NCI-H1048 (cell line): ENCODE measurements at places on chromosomes 5 and 9.
A peak's percentile ranks its signal among the peaks of the same experiment; 100 is the strongest.

DNA sequence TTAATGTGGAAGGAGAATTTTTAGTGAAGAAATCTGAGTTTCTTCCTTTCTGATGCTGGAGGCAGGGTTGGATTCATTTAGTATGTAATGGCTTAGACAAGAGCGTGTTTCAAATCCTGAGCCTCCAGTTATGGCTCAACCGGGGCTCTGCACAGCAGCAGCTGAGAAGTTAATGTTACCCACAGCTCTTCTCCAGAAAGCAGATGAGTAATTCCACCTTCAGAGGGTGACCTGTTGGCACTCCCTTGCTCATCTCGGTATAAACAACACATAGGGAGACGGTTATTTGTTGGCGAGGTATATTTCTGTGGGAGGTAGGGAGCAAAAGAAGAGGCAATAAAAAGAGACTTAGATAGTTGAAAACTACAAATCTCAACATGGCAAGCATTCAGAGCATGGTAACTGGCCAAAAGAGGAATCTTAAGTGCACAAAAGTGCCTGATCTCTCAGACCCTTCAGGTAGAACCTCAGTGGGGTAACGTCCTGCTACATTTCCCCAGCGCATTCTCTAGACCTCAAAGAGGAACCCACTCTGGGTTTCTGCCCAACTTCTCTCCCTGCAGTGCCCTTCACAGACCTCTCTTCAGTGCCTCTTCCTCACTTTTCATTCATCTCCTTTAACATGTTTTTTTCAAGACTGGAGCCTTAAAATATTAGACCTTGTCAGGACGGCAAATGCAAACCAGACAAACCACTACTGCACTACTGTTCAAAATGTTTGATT lies 417.5 kb upstream of the ADAMTSL1 start:
- no peak for DNase-seq

DNA sequence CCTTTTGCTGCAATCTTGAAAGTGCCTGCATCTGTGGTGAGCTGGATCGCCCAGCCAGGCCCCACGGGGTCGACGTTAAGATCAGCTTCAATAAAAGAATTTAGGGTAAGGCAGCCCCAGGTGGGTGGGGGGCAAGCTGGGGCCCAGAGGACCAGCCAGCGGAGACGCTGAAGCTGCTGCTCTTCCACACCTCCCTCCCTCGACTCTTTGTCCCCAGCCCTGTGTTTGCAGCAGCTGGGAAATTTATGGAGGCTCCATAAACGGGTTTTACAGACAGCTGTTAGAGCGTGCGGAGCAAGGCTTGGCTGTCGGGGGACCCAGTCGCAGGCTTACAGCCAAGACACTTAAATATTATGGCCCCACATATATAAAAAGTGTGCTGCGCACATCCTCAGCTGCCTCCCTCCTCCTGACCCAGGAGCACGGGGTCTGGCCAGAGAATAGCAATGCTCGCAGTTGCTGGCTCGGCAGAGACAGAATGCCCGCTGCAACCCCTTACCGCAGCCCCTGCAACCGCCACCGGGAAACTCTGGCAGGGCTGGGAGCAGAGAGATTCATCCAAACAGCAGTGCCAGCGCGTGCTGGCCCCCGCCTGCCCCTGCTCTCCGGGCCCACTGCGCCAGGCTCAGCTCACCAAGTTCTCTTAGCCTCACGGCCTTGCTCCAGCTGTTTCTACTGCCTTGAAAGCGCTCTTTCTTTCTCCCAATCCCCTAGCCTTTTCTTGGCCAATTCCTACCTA lies 28.4 kb upstream of the MVB12B start:
- DNase-seq, result no peak

DNA sequence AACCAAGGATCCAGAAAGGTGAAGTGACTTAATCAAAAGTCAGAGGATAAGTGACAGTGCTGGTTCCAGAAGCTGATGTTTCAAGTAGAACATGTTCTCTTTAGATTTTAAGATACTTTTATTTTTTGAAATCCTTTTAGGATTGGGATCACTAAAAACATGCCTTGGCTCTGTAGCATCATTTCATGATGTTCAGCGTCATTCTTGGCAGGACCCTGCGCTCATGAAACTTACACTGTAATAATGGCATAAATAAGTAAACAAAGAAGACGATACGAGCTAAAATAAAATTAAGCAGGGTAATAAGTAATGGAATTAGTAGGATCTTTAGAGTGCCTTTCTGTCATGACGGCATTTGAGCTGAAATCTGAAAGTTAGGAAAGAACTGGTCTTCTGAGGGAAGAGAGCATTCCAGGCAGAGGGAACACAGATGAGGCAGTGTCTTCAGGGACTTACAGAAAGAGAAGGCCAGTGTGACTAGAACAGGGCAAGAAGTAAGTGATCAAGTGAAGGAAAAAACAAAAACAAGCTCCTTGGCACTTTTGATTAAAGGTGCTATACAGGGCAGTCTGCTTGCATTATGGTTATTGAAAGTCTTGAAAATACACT lies 19.9 kb downstream of the CTNNA1 start:
- DNase-seq, result no peak

GRCh38 chr5:35195472-35195852 lies 34.8 kb downstream of the PRLR start:
- DNase-seq, result no peak

GRCh38 chr5:9869616-9870288 lies 239.6 kb upstream of the TAS2R1 start:
- DNase-seq, result no peak

- no peak for DNase-seq
Measured at GRCh38 chr9:73527521-73527920, 375.9 kb downstream of the ANXA1 start.

GRCh38 chr5:147216552-147217154 lies 18.2 kb upstream of the STK32A start:
- no peak for DNase-seq

- DNase-seq, result no peak
Measured at GRCh38 chr5:37889612-37890317, 49.9 kb upstream of the GDNF start.

- DNase-seq, result no peak
Measured at GRCh38 chr5:150448952-150449516, 505 bp downstream of the RPS14 start.

DNA sequence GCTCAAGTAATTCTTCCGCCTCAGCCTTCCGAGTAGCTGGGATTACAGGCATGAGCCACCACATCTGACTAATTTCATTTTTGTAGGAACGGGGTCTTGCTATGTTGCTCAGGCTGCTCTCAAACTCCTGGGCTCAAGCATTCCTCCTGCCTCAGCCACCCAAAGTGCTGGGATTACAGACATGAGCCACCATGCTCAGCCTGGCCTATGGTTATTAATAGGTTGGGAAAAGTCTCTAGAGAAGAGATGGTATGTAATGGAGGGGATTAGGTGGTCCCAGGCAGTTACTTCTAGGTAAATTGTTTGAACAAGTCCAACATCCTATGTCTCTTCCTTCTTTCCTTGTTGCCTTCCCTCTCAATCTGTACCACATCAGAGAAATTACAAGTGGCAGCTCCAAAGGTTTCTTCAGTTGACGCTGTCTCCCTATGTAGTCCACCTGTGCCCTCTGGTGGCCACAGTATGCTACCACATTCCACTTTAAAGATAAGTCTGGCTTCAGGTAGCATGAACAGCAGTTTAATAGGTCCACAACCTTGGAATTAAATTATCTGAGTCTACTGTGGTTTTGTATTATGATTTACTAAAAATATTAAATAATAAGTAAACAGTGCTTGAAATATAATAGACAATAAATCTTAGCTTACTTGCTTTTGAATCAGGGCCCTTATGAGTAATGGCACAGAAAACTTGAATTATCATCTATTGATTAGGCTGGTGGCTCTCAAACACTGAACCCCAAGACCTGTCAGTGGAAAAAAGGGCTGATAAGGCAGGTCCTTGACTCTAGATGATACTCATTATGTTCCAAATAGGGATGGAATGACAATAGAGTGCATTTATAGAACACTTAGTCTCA lies 9.7 kb downstream of the TIGD6 start:
- peak; percentile 41 for DNase-seq

- DNase-seq, result no peak
Measured at GRCh38 chr5:172178301-172178987, 9.6 kb downstream of the STK10 start.

DNA sequence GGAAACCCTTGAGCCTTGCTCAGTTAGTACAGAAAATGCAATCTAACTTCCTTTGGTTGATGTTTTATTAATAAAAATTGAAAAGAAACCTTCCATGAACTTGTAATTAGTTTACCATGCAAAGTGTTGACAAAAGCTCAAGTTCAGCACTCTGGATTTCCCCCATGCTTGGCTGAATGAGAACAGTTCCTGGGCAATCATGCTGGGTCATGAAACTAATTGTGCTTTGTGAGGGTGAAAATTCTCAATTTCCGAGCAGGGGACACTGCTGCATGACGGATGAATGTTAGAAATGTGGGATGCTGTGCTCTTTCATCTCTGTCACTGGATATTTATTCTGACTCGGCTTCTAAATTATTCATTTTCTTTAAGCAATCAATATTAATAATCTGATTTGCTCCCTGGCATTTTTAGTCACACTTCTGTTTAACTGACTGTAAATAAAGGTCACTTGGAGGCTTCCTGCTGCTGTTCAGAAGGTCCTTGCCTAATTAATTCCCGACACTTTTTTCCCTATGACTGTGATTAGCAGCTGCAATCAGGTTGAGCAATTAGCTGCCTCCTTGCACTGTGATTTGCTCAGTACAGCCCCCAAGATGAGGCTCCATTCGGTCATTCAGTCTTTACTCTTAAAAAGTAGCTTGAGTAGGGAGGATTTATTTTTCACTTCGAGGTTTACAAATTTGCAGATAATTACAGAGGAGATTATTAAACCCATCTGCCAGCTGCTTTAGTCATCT lies 678.1 kb upstream of the ZNF608 start:
- no peak for DNase-seq

DNA sequence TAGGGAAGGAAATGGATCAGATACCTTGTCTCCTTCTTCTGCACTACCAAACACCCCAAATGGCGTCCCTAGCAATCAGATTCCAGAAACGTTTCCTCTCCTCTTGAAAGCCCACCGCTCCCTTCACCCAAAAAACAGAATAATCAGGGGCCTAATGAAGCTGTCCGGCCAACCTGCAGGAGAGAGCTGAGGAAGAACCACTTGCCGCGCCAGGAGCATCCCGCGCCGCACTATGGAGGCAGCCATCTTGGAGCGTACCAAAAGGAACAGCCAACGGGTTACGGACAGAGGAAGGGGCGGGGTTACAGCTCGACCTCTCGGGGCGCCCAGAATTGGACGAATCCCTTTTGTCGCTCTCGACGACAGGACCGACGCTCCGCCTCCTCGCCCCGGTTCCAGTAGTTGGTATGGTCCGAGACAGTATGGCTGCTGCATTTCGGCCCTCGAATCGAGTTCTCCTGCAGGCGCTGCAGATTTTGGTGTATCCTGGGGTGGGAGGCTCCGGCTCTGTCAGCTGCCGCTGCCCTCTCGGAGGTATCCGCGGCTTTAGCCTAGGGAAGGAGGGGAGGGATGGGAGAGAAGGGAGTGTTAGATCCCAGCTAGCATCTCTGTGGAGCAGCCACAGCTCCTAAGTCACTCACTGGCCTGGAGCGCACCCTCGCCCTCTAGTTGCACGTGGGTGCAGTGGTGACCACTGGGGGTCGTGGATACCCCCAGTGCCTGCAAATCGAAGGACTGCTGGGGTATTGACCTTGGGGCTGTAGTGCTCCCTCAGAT lies at the start of the genes MRPS27 and PTCD2:
Gene MRPS27, minus strand, starts transcription at position 265 of the 777 bp plus-strand sequence. Its CDS starts 19 bp downstream, at position 246.
Gene PTCD2, plus strand, starts transcription at position 398 of the 777 bp plus-strand sequence. Its CDS starts 10 bp downstream, at position 408.
- DNase-seq, result peak; percentile 97

DNA sequence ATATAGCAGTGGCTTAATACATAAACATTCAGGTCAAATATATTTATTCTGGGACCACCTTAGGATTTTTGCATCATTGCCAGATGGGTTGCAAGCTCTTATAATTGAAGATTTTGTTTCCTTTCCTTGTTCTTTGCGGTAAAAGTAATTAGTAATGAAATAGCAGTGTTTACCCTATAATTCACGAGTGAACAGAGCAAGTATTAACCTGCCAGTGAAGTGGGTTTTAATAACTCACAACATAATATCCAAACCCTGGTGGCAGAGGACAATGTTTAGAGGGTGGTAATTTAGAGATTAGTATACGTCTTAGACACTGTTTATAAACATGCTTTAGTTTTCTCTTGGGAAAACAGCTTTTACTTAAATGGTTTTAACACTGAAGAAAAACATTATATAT lies 11.8 kb downstream of the ARL14EPL start:
- no peak for DNase-seq

DNA sequence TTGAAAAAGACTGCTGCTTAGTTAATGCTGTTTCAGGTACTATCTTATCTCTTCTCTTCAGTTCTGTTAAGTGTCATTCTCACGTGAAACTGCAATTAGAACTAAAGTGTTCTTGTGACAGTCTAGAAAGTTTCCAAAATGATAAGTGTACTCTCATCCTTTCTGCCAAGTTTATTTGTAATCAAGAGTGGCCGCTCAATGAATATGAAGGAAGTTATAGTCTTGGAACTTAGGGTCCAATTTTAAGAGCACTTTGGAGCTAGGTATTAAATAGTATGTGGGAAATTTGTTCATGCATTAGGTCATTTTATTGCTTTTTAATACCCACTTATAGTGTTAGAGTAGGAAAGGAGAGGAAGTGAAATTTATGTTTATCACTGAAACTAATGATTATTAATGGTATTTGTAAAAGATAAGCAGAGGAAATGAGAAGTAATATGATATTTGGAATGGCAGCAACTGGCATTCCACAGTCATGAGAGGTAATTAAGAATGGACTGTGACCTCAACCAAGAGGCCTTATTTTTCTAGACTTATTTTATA lies 20.4 kb downstream of the XRCC4 start:
- no peak for DNase-seq

DNA sequence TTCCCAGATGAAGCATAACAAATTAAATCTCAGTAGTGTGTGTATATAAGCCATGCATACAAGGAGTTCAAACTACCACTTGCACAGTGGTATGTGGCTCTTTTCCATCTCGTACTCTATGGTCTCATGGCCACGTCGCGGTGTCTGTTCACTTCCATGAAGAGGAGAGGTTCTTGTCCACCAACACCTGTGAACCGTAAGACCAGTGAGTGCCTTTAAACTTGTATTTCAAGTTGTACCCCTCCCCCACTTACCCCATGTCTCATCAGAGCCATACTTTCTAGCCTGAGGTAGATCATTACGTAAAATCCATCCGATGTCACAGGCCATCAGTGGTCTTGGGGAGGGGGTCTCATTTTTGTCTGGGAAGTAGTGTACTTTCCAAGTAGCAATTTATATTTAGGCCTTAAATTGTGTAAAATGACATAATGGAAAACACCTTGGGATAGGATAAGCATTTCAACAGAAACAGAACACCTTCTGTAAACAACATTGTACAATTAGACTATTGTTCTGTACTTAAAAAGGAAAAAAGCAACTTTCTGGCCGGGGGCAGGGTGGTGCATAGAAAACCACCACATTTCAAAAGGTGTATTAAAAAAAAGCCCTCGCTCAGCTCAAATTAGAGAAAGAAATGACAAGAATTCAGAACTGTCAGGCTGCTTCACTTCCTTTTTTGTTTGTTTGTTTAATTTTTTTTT lies 163.0 kb downstream of the SMARCA2 start:
- DNase-seq, result peak; percentile 51
